Stimulated activated CD8-positive, alpha-beta memory T cell treated with anti-CD3 and anti-CD28 coated beads, Interleukin-4, amount 100 ng/mL, for 4 hours (primary cell): ENCODE measurements at places on chromosomes 7 and 10.

DNA sequence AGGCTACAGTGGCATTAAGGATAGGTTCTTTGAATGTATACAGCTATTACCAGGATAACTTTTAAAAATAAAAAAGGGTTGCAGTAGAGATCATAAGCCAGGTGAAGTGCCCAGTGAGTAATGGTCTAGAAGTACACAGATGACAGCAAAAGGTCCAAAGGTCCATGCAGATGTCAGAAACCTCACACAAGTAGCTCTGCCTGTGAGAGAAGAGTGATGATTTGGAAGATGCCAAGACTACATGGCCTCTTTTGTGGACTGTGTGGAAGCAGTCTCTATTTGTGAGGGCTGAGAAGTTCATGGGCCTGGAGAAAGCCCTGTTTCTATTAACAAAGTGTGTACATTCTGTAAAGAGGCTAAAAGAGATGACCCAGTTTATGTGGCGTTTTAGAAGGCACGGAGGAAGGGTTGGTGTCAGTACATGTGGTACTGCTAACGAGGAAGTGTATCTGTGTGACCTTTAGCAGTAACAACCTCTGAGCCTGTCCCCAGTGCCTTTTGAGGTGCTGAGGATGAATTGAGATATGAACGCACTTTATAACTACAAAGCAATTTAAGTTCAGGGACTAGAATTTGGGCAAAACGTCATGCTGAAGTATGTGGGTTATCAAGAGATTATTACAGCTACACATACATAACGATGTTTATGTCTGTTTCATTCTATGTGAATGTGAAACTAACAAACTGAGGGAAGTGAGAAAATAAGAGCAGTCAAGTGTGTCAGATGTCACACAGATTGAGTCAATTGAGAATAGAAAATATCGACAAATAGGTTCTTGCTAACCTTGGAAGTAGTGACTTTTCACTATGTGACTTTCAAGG is 7.6 kb downstream of the CYCS start:
- DNase-seq: no peak

- no peak for DNase-seq
Observed at GRCh38 chr10:50396491-50397311, 145.4 kb upstream of the ASAH2 start.

DNA sequence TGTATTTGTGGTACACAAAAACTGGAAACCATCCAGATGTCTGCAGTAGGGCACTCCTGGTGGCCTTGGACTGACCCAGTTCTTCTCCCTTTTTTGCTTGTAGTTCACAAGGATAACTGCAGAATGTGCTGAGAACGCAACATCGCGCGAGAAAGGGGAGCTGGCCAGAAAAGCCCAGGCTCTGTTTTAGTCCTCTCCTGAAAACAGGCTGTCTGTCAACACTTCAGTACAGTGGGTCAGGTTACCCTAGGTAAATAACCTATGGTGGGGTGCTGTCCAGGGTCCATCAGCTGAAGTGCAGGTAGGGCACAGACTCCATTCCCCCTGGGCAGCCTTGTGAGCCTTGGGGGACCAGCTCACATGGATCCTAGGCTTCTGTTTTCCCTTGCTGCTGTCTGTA is 495.8 kb downstream of the MDFIC start:
- no peak for DNase-seq

DNA sequence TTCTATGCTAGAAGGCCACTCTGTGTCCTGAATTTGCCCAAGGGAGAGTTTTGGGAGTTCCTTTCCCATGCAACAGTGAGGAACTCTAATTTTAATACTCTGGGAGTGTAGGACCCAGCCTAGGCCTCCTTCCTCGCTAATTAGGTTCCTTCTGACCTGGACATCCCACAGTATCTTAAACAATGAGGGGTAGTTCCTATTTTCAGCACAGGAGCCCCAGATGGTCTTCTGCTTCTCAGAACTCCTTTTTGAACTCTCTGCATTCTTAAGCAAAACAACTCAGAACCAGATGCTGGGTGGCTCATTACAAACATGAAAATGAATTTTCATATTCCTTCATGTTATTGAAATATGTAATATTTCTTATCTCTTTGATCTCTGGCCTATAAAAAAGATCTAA is 116.9 kb downstream of the LRMDA start:
- DNase-seq: no peak

DNA sequence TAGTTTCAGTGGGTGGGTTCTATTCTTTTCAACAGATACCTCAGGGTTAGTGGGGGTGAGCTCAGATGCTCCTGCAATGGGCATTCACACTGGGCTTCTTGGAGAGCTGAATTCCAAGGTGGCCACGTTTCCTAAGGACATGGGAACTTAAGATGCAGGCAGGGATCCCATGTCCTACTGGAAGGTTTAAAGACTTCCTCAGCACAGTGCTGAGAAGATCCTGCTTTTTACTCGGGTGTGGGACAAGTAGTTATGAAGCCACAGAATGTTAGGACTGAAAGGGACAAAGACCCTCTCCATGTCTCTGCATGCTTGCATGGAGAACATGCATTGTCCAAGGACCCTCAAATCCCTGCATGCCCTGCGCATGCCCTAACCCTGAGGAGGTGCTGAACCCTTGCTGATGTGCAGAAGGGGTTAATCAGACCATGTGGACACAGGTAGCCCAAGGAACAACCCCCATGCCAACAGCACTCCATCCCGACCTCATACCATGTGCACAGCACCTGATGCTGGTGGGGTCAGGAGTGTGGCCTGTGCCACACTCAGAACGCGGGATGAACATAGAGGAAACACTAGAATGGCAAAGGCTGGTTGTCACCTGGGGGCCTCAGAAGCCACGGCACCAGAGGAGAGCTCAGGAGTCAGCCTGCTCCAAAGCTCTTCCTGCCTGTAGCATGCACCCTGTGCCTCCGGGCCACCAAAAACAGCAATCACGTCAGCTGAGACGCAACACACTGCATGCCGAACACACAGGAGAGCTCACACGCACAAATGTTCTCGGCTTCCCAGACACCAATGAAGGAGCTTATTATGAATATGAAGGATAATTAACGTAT is 15.2 kb downstream of the IL2RA start:
- no peak for DNase-seq

DNA sequence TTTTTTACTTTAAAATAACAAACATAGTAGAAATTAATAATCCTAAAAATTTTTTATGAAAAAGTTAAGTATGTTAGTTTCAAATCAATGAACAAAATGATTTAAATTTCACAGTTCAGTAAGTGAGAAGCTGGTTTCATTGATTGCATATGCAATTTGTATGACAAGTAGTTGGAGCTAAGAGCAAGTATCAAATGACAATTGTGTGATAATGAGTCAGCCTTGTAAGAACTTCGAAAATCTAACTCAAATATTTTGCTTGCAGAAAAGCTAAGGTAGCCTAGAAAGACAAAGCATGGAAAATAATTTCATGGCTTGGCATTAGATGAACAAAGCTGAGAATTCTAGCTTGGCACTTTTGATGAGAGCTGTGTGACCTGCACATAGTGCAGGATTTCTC is 111.5 kb downstream of the HDAC9 start:
- DNase-seq: no peak

GRCh38 chr10:15453926-15454325 is 82.8 kb upstream of the FAM171A1 start:
- no peak for DNase-seq

DNA sequence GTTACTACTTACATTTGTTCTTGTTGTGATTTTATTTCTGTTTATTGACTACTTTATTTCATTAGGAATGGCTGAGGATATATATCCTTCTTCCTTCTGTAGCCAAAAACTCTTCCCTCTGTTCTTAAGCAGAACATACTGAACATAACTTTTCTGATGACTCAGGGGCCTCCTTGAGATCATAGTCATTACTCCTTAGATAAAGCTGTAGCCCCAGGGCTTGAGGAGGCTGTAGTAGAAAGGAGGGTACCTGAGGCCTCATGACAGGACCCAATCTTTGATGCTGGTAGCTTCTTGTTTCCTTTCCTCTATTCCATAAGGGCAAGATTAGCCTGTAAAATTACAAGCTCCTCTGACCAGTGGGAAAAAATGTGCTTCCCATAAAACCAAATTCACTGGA is 41.2 kb upstream of the FGFR2 start:
- DNase-seq: no peak

- DNase-seq: no peak
Observed at GRCh38 chr10:34216348-34216945, 598.6 kb downstream of the PARD3 start.

- no peak for DNase-seq
Observed at GRCh38 chr10:133124357-133125211, 35.4 kb upstream of the KNDC1 start.

DNA sequence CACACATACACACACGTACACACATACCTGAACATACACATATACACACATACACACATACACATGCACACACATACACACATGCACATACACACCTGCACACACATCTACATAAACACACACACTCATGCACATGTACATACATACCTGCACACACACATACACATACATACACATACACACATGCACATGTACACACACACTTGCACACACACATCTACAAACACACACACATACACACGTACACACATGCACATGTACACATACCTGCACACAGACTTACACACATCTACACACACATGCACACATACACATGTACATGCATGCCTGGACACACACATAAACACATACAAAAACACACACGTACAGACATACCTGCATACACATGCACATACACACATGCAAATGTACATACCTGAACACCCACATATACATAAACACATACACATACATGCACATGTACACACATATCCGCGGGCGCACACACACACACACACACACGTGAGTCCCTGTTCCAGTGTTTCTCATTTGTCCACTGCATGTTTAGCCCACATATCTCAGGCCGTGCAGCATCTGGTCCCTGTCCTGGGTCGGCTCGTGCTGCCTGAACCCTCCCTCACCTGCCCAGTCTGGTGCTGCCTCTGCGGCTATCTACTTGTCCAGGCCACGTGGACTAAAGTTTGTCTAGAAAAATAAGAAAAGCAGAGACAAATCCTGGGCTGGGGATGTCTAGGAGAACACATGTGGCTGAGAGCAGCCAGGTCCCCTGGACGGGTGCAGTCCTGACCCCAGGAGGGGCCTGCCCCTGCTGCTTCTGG is 238.7 kb downstream of the TCERG1L start:
- DNase-seq: no peak

DNA sequence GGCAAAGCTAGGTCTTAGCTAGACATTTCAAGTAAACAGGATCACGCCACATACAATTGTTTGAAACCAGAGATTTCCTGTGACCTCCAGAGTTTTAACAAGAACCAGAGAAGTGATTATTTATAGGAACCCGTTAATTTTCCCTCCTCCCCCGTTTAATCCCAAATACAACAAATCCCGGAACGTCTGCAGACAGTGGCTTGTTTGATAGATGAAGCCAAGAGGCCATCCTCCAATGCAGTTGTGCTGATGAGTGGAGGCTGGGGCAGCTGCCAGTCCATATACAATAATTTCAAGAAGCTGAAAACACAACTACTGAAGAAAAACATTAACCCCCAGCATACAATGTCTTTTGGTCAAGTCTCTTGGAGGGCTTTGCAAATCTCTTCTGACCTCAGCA is 971.6 kb upstream of the ZNF722 start:
- DNase-seq: no peak

- no peak for DNase-seq
Observed at GRCh38 chr10:78817804-78818203, 251.0 kb upstream of the ZMIZ1 start.

DNA sequence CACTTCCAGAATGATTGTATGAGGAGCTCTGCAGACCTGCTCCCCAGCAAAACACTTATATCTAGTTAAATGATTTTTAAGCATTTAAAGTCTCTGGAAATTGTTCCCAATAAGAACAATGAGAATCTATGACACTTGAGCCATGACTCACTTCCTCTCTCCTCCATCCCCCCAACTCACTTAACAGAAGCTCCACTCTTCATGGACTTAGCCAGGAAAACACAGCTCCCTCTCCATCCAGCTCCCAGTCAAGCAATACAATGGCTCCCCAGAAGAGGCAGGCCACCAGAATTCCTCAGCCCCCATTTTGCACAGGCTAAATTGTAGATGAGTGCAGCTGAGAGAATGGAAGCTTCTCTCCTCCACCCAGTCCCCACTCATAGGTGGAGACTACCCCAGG is 27.0 kb downstream of the AOC1 start:
- no peak for DNase-seq

DNA sequence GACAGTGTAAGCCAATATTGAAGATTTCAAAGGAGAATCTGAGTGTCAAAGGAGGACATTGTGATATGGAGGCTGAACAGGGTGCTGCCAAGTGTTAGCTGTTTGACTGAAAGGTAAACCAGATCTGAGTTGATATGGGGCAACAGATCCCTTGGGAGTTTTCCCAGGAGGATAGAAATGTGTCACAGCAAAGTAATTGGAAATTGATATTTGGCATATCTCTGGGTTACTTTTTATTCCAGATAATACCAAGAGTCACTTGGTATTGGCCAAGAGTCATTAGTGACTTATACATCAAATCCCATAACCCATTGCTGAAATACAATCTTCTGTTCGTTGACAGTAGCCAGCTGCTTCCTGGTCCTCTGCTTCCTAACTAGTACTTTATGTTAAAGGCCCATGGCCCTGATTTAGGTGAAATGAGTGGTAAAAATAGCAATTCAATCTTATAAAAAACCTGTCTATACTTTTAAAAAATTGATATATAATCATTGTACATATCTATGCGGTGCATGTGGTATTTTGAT is 922.9 kb downstream of the LRMDA start:
- DNase-seq: no peak

DNA sequence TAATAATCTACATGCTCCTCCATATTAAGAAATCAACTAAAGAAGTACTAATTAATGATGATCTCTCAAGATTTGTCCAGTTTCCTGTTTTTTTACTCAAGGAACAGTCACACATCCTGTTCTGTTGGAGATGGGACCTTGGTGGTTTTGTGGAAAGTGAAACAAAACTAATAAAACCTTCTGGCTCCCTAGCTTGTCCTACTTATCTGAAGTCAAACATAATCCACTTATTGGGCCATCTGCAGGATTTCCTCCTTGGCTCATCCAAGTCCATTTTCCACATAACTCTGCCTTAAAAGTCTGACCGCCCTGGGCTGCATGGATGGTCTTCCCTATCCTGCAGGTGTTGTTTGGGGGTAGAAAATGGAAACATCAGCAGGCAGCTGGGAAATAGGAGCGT is 39.4 kb upstream of the TARP start:
- no peak for DNase-seq

GRCh38 chr10:101238732-101239105 is 9.5 kb upstream of the LBX1 start:
- DNase-seq: no peak

DNA sequence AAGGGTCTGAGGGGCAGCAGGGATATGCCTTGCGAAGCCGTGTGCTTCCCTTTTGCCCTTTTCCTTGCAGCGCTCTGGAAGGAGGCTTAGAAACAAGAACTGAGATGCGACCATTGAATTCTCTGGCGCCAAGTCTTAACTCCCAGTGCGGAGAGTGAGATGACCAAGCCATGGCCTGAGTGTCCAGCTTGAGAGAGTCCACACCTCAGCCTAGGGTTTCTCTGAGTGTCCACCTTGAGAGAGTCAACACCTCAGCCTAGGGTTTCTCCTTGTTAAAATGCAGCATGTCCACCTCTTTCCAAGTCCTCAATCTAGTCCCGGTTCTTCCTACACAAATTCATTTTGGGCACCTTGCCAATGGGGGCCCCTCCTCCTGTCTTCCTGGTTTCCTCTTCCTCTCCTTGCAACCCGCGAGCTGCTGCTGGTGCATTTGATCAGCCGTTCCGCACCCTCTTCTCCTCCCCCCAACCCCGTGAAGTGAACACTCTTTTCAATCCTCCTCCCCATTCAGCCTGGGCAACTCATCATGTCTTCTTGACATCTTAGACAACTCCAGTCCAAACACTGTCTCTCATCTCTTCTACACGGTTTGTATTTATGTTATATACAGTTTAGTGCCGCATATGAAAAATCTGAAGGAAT is 178.2 kb upstream of the PITRM1 start:
- DNase-seq: no peak

GRCh38 chr7:102312317-102312716 is 25.6 kb downstream of the SH2B2 start:
- no peak for DNase-seq
